ENCODE measurements at places on chromosomes 11 and 22. TPM values are rescaled to one million over a fixed set of nuclear protein-coding genes. Genes with fewer than 3 reads are reported as not detected.
A peak's percentile ranks its signal among the peaks of the same experiment; 100 is the strongest.

Gene SLC43A1
- total RNA-seq = 15.3 TPM

Gene TBX10
- total RNA-seq = not detected

Gene LAMTOR1
- 78.9 TPM for total RNA-seq

Gene SERPING1
- total RNA-seq = 69.8 TPM

DNA sequence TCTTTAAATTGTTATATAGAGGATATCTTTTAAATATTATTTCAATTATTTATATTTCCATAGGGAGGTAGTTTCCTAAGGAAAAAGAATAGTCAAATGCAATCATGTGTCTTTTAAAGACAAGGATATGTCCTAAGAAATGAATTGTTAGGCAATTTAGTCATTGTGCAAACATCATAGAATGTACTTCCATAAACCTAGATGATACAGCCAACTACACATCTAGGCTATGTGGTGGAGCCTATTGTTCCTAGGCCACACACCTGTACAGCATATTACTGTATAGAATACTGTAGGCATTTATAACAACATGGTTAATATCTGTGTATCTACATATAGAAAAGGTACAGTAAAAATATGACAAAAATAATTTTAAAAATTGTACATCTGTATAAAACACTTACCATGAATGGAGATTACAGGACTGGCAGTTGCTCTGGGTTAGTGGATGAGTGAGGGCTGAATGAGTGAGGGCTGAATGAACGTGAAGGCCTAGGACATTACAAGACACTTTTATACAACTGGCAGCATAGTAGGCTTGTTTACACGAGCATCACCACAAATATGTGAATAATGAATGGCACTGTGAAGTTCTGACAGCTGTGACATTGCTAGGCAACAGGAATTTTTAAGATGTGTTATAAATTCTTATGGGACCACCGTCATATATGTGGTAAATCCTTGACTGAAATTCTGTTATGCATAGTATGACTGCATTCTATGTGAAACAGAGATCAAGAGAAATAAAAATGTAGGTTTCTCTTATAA, 1879.0 kb upstream of the RAG2 start:
- H3K4me3 ChIP-seq = no peak overlapping the region
- H3K27ac ChIP-seq = no peak overlapping the region
- H3K4me1 ChIP-seq = no peaks in the 10 kb centered on the region
- H3K27me3 ChIP-seq = no peaks in the 10 kb centered on the region
- H3K36me3 ChIP-seq = no peaks in the 10 kb centered on the region

DNA sequence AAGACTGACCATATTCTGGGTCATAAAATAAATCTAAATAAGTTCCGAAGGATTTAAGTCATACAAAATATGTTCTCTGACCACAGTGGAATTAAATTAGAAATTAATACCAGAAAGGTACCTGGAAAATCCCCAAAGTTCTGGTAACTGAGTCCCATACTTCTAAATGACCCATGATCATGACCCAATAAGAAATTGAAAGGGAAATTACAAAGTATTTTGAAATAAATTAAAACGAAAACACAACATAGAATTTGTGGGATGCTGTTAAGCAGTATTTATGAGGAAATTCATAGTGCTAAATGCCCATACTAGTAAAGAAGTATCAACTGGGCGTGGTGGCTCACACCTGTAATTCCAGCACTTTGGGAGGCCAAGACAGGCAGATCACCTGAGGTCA, 23.4 kb upstream of the IL10RA start:
- no peaks in the 10 kb centered on the region for H3K4me1 ChIP-seq
- no peak overlapping the region for H3K4me3 ChIP-seq
- H3K36me3 ChIP-seq = no peaks in the 10 kb centered on the region
- no peak overlapping the region for H3K27ac ChIP-seq

DNA sequence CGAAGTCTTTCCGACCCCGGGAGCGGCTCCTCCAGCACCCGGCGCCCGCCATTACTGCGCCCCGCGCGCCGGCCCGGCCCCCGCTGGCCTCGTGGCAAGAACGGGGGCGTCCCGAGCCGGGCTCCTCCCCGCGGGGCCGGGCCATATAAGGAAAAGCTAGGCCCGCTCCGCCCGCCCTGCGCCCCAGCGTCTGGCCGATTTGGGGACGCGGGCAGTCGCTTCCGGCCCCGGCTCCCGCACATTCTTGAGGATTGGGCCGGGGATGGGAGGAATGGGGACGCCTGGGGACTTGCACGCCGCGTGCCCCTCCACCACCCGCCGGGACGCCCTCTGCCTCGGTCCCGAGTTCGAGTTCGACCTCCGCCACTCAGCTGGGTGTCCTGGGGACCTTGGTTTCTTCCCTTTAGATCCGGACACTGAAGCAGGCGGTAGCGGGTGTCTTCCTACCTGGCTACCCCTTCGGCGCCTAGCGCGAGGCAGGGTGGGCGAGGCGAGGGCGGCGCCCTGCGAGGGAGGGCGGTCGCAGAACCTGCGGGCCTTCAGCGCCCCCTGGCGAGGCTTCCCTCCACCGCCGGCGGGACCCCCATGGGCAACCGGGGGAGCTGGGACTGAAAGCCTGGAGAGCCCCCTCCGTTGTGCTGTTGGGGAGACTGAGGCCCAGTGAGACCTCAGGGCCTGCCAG, 3.8 kb downstream of the SMTN start:
- H3K27me3 ChIP-seq = no peaks in the 10 kb centered on the region
- H3K27ac ChIP-seq = peak overlapping the region; percentile 94
- DNase-seq = peak; percentile 91
- peaks cover 30% of the 10 kb centered on the region for H3K4me1 ChIP-seq
- H3K4me3 ChIP-seq = peak overlapping the region; percentile 89
- H3K36me3 ChIP-seq = peaks cover 23% of the 10 kb centered on the region

DNA sequence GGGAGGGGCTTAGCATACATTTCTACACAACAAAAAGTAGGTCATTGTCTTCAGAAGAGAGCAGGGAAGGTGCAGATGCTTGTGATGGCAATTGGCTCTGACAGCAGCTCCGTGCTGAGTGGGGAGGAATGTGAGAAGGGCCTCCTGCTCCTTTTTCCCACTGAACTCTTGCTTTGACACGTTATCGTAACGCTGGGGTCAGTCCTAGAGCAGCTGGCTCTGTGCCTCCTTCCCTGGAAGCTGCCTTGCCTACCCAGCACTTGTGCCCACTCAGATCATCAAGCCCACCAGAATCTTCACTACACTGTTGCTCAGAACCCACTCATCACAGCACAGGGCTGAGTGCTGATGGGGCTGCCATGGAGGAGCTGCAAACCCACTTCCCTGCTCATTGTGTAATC, 14.9 kb upstream of the NAV2 start:
- H3K27me3 ChIP-seq = no peaks in the 10 kb centered on the region
- H3K4me1 ChIP-seq = peaks cover 36% of the 10 kb centered on the region
- no peak for DNase-seq
- H3K27ac ChIP-seq = peak overlapping the region; percentile 65
- H3K4me3 ChIP-seq = no peak overlapping the region

DNA sequence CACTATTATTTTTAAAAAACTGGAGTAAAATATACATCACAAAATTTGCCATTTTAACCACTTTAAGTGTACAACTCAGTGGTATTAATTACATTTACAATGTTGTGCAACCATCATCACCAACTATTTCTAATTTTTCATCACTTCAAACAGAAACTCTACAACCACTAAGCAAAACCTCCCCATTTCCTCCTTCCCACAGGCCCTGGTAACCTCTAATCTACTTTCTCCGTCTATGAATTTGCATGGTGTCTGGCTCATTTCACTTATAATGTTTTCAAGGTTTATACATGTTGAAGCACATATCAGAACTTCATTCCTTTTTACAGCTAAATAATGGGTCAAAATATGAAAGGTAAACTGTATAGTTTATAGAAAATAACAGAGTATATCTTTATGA, 24.4 kb downstream of the DDI1 start:
- no peaks in the 10 kb centered on the region for H3K27me3 ChIP-seq
- no peak overlapping the region for H3K27ac ChIP-seq
- no peak overlapping the region for H3K4me3 ChIP-seq
- no peaks in the 10 kb centered on the region for H3K36me3 ChIP-seq
- DNase-seq = no peak
- no peaks in the 10 kb centered on the region for H3K4me1 ChIP-seq

GRCh38 chr22:39173787-39174497, 21.5 kb upstream of the CBX7 start:
- H3K27me3 ChIP-seq = no peaks in the 10 kb centered on the region
- no peak overlapping the region for H3K4me3 ChIP-seq
- H3K27ac ChIP-seq = peak overlapping the region; percentile 24
- peaks cover 50% of the 10 kb centered on the region for H3K4me1 ChIP-seq

DNA sequence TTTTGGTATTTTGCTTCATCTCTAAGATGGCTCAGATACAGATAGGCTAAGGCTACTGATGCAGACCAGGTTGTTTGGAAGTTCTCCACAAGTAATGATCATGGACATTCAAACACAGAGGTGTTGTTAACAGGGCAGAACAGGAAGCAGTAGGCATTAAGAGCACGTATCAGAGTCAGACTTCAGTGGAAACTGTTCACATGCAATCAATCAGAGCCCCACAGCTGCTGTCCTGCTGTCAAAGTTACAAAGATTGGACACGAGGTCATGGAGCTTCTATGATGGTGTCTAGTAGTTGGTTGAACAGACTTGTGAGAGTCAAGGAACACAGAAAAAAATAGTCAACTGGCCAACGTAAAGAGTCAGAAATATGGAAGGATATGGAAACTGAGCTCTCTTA, 19.8 kb downstream of the OR10D3 start:
- no peaks in the 10 kb centered on the region for H3K36me3 ChIP-seq
- no peak overlapping the region for H3K27ac ChIP-seq
- H3K4me3 ChIP-seq = no peak overlapping the region
- no peaks in the 10 kb centered on the region for H3K4me1 ChIP-seq

GRCh38 chr11:132943357-132943705, 589.0 kb downstream of the OPCML start:
- H3K4me1 ChIP-seq = no peaks in the 10 kb centered on the region
- no peaks in the 10 kb centered on the region for H3K36me3 ChIP-seq
- no peak overlapping the region for H3K27ac ChIP-seq

- no peak overlapping the region for H3K4me3 ChIP-seq
- no peak overlapping the region for H3K27ac ChIP-seq
- H3K4me1 ChIP-seq = no peaks in the 10 kb centered on the region
- H3K36me3 ChIP-seq = no peaks in the 10 kb centered on the region
- H3K27me3 ChIP-seq = peaks cover 3% of the 10 kb centered on the region
- DNase-seq = no peak
Observed at GRCh38 chr11:120877746-120878365, 146.0 kb upstream of the TBCEL start.

- no peak overlapping the region for H3K4me3 ChIP-seq
- H3K27ac ChIP-seq = no peak overlapping the region
- no peak for DNase-seq
- H3K36me3 ChIP-seq = no peaks in the 10 kb centered on the region
- no peaks in the 10 kb centered on the region for H3K27me3 ChIP-seq
Observed at GRCh38 chr11:2662024-2662312, 37.8 kb downstream of the KCNQ1OT1 start.

DNA sequence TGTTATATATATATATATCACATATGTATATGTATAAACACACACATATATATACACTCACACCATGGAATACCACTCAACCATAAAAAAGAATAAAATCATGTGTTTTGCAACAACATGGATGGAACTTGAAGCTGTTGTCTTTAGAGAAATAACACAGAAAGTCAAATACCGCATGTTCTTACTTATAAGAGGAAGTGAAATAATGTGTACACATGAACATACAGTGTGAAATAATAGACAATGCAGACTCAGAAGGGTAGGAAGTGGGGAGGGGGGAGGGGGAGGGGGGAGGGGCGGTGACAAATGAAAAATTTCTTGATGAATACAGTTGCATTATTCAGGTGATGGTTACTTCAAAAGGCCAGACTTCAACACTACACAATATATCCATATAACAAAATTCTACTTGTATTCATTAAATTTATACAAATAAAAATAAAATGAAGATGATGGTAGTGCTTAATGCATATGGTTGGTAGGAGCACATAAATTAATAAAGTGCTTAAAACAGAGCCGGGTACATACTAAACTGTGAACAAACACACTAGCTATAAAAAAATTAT, 5.8 kb upstream of the OR5B2 start:
- H3K4me1 ChIP-seq = no peaks in the 10 kb centered on the region
- no peak for DNase-seq
- H3K27me3 ChIP-seq = no peaks in the 10 kb centered on the region
- no peak overlapping the region for H3K4me3 ChIP-seq

DNA sequence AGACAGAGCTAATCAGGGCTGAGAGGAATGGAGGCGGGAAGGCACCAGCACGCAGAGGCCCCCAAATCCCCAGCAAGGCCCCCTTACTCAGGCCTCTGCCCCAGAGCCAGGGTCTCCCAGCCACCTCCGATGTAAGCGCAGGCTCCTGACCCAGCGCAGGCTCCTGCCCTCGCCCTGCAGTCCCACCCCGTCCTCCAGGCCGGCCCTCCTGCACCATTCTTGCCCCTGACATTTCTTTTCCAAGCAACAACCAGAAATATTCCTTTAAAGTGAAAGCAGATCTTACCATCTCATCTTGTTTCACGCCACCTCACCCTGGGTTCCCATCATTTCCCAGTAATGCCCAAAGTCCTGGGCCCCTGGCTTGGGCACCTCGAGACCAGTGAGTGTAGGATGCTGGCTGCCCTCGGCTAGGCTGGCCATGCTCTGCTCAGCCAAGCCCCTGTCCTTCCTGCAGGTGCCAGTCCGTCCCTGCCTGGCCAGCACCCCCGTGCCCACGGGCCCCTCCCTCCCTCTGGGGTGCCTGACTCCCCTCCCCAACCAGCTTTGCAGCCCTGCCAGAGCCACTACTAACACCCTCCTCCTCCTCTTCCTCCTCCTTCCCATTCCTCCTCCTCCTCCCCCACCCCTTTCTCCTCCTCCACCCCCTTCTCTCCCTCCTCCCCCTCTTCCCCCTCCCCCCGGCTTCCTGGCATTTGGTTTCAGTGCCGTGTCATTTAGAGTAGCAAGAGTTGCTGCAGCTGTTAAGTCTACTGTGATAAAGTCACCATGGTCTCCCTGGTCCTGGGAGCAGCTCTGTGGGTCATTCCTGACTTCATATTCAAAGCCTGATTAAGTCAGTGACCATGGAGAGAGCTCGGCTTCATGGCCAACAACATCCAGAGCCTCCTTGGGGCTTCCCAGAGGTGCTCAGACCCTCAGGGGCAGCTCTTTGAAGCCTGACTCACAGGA, 78.7 kb downstream of the PIWIL3 start:
- H3K4me1 ChIP-seq = peaks cover 12% of the 10 kb centered on the region
- no peak overlapping the region for H3K4me3 ChIP-seq
- H3K36me3 ChIP-seq = no peaks in the 10 kb centered on the region
- DNase-seq = no peak
- no peak overlapping the region for H3K27ac ChIP-seq
